NCI-H510A treated with DMSO at 0.1 percent for 48 hours (cell line): ENCODE measurements at places on chromosomes 5 and 9.

GRCh38 chr9:93467062-93467416 is 13.7 kb upstream of the FAM120AOS start:
- DNase-seq = no peak

GRCh38 chr5:176593273-176593869 is 16.6 kb downstream of the GPRIN1 start:
- DNase-seq = no peak

- no peak for DNase-seq
Measured at GRCh38 chr5:150660108-150660831, 781 bp upstream of the MYOZ3 start.

- DNase-seq = no peak
Measured at GRCh38 chr5:150147670-150148069, 8.0 kb downstream of the PDGFRB start.

GRCh38 chr5:6772886-6773285 is 59.7 kb downstream of the TENT4A start:
- peak; percentile 49 for DNase-seq

DNA sequence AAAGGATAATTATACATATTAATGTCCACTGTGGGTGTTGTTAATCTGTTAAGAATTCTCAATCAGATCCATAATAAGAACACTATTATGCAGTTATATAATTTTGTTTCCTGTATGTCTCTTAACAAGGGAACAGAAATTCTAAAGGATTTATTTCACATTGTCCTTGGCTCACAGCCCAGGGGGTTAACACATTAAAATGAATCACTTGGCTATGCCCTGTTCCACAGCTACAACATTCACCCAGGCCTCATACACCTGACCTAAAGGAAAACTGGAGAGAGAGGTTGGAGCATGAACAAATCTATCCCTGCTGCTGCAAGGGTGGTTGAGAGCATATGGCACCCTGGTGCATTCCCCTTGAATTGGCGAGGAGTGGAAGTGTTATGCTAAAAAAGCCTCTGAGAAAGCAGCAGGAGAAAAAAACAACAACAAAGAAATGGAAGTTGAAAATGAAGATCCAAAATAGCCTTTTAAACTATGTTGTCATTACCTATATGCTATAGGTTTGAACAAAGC is 116.0 kb downstream of the KCNN2 start:
- DNase-seq = no peak

- DNase-seq = no peak
Measured at GRCh38 chr9:109246533-109246932, 74.3 kb downstream of the EPB41L4B start.

- DNase-seq = no peak
Measured at GRCh38 chr5:10635257-10635866, 71.5 kb downstream of the ANKRD33B start.

GRCh38 chr5:133941456-133942196 is 26.8 kb downstream of the C5orf15 start:
- no peak for DNase-seq

DNA sequence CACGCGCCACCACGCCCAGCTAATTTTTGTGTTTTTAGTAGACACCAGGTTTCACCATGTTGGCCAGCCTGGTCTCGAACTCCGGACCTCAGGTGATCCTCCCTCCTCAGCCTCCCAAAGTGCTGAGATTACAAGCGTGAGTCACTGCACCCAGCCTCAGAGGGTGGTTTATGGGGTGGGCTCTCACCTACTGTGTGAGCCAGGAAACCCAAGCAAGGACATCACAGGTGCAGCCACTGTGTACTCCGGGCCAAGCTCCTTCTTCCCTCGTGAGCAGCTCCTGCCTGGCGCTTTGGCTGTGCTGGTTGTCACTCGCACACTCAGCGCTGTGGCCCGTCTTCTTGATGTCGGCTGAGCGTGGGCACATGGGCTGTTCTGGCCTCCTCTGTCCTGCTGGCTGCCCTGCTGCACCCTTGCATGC is 70.1 kb downstream of the WNK2 start:
- no peak for DNase-seq

- no peak for DNase-seq
Measured at GRCh38 chr5:54807421-54807820, 178.0 kb downstream of the ESM1 start.

GRCh38 chr5:77590347-77590746 is 48.2 kb downstream of the OTP start:
- no peak for DNase-seq

GRCh38 chr9:92402826-92403745 is 1.3 kb downstream of the OGN start:
- no peak for DNase-seq

- DNase-seq = peak; percentile 22
Measured at GRCh38 chr5:59007460-59008063, 424.7 kb downstream of the RAB3C start.

DNA sequence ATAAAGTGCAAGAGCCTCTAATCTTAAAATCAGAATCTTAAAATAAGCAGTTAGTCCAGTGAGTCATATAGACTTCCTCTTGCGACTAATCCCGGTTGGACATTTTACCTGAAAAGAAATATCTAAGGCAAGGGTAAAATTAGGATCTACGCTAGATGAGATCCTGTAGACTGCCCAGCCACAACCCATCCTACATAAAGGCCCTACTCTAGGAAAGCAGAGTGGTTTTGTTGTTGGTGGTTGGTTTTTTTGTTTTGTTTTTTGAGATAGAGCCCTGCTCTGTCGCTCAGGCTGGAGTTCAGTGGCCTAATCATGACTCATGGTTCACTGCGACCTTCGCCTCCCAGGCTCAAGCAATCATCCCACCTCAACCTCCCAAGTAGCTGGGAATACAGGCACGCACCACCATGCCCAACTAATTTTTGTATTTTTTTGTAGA is 6.9 kb downstream of the TSC1 start:
- DNase-seq = no peak

DNA sequence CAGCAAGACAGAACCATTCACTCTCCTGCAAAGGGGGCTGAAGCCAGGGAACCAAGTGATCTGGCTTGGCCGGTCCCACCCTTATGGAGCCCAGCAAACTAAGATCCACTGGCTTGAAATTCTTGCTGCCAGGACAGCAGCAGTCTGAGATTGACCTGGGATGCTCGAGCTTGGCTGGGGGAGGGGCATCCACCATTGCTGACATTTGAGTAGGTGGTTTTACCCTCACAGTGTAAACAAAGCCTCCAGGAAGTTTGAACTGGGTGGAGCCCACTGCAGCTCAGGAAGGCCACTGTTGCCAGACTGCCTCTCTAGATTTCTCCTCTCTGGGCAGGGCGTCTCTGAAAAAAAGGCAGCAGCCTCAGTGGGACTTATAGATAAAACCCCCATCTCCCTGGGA is 60.5 kb downstream of the TNFSF8 start:
- peak; percentile 37 for DNase-seq

DNA sequence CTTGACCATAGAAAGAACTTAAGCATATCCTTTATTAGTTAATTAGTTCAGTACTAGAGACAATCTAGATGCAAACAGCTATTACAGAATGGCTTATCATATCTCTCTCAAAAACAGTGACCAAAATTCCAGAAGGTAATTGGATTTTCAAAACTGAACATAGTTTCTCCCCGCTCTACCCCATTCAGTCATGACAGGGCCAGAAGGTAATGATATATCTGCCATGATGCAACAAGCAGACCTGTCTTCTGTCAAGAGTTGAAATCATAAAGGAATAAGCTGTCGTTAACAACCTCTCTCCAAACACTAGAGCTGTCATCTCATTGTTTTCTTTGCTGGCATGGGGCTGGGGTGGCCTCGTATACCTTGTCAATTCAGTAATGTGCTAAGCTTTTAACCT is 200.5 kb upstream of the POU5F2 start:
- peak; percentile 60 for DNase-seq

DNA sequence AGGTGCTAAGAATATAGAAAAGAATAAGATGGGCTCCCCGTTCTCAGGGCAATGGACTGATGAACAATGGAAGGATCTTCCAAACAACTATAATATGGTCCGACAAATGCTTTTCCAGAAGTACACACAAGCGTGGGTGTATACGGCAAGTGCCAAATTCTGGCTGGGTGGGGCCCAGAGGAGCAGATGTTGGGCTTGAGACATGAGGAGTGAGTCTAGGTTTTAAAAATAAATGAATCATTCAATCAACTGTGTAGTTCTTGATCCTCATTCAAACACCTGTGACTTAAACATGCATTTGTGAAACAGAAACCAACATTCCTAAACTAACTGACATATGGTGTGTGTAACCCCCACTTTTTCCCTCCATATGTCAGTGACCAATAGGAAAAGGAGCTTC is 47.9 kb downstream of the MFAP3 start:
- DNase-seq = no peak

DNA sequence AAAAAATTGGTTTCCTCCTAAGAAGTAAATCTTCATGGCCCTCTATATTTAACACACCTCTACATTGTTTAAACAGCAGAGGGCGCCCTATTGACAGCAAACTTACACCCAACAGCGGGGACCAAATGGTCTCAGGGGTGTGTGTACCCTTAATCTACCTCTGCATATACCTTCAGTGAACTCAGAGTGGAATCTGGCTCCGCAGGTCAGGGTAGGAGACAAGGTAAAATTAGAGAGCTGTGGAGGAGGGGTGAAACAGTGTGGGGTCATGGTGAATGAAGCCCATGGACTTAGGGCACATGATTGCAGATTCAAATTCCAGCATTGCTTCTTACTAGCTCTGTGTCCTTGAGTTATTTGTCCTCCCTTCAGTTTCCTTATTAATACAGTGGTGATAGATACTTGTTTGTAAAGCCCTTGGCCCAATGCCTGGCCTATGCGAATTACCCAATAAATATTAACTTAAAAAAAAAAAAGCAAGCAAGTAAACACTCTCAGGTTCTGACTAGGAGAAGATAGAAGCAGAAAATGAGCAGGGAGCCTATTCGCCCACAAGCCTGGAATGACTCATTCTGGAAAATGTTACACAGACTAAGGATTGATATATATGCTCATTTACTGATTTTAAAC is 122.9 kb downstream of the CAVIN4 start:
- peak; percentile 8 for DNase-seq

DNA sequence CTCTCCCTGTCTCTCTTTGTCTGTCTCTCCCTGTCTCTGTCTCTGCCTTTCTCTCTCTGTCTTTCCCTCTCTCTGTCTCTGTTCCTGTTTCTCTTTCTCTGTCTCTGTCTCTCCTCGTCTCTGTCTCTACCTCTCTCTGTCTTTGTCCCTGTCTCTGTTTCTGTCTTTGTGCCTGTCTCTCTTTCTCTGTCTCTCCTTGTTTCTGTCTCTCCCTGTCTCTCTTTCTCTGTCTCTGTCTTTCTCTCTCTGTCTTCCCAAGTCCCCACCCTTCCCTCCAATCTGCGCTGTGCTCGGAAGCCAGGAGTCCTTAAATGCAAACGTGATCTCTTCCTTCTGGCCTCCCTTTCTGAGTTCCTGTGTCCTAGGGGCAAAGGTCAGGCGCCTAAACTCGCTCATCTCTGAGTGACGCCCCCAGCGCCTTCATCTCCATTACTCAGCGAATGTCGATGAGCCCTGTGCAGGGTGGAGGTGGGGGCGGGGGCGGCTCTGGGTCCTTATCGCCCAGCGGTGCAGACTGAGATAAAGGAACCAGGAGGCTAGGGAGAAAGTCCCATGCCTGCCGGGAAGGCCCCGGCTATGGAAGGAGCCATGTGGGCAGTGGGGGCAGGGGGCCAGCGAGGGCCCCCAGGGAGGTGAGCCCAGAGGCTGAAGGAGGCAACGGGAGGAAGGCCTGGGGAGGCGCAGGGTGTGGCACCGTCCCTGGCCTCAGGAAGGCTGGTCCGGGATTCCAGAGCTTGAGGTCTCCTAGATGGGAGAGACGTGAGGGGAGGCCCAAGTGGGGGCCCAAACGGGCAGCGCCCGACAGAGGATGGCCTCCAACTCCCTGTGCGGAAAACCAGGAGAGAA is 1.5 kb upstream of the SLC6A19 start:
- DNase-seq = no peak

DNA sequence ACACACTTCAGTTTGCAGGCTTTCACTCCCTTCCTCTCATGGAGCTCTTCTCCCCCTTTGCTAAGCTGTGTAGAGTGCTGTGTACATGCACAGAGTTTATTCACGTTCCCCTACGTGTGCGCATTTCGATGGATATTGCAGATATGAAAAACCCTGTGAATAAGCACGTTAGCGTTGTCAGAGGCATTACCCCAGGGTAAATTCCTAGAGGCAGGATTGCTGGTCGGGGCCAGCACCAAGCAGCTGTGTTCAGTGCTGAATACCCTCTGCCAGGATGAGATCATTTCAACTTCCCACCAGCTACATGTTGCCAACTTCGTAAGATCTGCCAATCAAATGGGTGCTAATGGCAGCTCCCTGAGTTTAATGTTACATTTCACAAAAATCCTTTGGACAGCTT is 172.3 kb upstream of the PPP1R26 start:
- DNase-seq = no peak

GRCh38 chr5:155822177-155822576 is 504.8 kb upstream of the SGCD start:
- DNase-seq = no peak

DNA sequence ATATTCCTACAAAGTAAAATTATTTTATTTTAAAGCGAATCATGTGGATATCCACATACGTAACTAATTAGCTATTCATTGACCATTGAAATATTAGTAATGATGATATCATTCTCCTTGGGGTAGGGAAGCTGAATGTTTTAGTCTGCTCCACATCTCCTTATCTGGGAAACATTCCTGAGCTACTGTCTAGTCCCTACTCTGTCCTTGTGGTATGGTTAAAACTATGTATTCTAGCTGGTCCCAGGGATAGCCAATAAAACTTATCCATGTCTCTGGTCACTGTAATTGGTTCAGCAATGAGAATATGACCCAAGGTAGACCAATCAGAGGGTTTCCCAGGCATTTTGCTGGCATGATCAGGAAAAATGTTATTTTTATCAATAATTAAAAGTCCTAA is 76.0 kb upstream of the DAP start:
- DNase-seq = no peak

- DNase-seq = no peak
Measured at GRCh38 chr9:38119560-38120236, 50.7 kb upstream of the SHB start.

DNA sequence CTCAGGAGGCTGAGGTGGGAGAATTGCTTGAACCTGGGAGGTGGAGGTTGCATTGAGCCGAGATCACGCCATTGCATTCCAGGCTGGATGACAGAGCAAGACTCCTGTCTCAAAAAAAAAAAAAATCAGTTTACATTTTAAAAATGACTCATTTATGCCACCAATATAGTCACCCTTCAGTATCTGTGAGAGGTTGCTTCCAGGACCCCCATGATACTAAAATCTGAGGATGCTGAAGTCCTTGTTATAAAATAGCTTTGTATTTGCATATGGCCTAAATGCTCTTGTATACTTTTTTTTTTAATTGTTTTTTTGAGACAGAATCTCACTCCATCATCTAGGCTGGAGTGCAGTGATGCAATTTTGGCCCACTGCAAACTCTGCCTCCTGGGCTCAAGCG is 5.8 kb downstream of the OCLN start:
- DNase-seq = no peak

DNA sequence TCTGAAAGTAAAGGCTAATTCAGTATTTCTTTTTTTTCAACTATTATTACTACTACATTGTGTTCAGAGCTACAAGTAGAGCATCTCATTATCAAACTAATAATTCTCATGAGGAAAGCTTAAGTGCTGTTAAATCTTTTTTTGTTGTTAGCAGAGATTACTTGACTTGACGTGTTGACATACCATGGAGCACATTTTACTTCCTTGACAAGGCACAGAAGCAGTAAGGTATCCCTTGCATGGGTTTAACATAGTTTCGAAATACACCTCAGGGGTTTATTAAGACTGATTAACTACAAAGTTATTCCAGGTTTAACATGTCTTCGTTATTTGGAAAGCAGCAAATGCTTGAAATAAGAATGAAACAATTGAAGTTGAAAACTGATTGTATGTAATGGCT is 7.0 kb downstream of the SPDL1 start:
- DNase-seq = no peak

GRCh38 chr5:159978358-159978757 is 30.6 kb upstream of the TTC1 start:
- no peak for DNase-seq

GRCh38 chr9:92726971-92727715 is 37.5 kb downstream of the BICD2 start:
- DNase-seq = peak; percentile 7
